Activated CD8-positive, alpha-beta memory T cell treated with anti-CD3 and anti-CD28 coated beads for 1 hour (primary cell): ENCODE measurements at places on chromosomes 4 and X.

- no peak for DNase-seq
Observed at GRCh38 chr4:2756691-2757350, 685 bp upstream of the TNIP2 start.

DNA sequence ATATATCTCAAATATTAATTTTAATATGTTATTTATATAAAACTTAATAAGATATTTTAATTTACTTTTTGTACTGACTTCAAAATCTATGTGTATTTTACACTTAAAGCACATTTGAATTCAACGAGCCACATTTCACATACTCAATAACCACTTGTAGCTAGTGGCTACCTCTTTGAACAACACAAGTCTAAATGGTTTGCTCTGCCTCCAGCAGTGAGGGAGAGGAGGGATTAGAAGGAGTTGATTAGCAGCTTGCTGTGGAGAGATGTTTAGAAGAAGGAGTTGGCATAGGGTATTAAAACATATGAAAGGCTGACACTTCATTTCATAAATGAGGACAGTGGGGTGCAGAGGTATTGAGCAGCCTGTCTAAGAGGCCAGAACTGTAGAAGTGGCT, 124.0 kb downstream of the ARHGAP24 start:
- no peak for DNase-seq

- DNase-seq: no peak
Observed at GRCh38 chr4:14143892-14144291, 516.4 kb upstream of the BOD1L1 start.

GRCh38 chr4:73822389-73822788, 14.1 kb upstream of the CXCL6 start:
- no peak for DNase-seq

GRCh38 chr4:174135936-174136406, 147.5 kb downstream of the FBXO8 start:
- no peak for DNase-seq

DNA sequence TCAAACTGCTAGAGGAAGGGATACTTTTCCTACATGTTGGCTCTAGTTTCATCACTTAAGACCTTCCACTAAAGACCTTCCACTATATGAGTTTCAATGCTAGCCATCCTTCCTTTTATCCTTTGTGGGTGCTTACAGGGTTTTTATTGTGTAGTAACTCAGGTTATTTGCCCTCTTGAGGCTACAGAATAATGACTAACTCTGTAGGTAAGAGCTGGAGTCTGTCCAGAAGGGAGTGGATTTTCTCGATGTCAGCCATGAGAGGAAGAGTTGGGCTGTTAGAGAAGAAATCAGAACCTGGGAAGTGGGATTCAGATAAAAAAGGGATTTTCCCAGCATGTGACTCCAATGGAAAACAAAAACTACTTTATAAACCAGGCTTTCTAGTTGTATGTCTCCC, 27.5 kb upstream of the HERC5 start:
- no peak for DNase-seq

DNA sequence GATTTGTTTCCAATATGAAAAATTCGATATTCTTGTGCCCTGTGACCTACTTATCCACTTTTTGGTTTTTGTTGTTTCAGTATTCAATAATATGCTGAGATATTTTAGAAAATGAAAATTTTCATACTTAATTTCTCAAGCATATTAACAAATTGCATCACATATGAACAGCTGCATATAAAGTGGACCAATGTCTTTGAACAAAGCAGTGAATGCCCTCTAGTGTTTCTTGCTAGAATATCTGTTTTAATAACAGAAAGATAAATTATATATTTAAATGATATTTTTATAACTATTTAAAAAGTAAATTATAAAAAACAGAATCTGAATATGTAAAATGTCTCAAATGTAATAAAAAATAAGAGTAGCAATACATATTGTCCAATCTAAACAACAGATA, 31.7 kb upstream of the INTU start:
- DNase-seq: no peak

DNA sequence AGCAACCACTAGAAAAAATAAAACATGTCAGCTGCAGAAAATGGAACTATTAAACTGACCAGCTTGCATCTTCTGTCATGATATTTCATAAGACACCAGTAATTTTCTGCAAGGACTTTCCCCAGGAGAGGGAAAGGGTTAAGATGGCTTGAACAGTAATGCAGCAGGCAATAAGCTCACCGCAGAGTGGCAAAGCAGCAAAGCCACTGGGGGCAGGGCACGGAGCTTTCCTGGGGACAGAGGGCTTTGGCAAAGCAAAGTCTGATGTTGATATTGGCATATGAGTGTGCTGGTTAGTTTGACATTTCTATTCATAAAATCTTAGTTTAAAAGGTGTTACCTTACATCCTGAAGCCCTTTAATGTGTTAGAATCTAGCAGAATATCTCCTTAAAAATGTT, 55.1 kb upstream of the NAP1L5 start:
- no peak for DNase-seq

GRCh38 chr4:75555294-75556164, at the start of gene ODAPH:
Gene ODAPH, plus strand, starts transcription at chr4:75556066. Its CDS starts 17 bp downstream, at chr4:75556083.
- no peak for DNase-seq

DNA sequence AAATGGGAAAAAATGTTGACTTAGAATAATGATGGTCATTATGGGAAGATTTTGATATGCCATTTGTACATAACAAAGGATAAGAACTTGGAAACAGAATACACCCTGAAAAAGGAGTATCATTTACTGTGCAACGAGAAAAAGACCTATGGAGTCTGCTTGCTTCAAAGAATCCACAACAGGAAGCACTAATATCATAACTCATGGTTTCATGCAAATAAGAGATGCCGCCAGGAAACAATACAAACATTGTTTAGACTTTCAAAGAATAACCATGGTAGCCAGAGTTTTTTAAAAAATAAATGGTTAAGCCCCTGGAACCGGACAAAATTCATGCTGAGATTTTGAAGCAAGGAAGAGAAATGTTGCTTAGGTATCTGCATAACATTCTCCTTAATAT, 139.9 kb upstream of the ETNPPL start:
- no peak for DNase-seq

- DNase-seq: no peak
Observed at GRCh38 chr4:98406819-98407218, 145.6 kb downstream of the RAP1GDS1 start.

GRCh38 chr4:150078579-150079080, 385 bp downstream of the DCLK2 start:
- no peak for DNase-seq

DNA sequence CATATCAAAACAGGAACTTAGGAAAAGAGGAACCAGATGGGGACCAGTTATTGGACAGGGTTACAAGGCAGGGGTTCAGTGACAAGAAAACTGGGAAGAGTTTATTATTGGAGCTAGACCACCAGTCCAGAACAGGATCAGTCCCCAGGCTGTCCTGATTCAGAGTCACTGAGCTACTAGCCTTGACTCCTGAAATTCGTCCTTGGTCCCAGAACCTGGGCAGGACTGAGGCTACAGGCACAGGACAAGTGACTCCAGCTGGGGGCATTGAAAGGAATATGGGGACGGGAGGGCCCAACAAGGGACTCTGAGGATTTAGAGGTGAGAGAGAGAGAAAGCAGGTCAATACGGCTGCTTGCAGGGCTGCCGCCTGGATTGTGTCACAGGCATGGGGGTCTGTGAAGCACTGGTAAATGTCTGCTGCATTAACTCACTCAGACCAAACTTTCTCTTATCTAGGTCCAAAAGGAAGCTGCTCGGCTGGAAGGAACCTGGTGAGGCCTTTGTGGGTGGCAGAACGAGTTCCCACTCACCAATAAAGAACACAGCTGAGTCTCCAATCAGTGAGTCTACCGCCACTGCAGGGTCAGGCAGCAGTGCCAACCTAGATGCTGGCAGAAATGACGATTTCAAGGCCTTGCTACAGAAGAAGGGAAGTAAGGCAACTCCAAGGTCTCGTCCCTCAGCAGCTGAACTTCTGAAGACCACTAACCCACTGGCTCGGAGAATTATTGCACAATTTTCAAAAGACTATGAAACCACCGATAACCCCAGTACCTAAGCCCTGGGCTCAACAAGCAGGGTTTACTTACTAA, 11.3 kb upstream of the RTL5 start:
- no peak for DNase-seq

DNA sequence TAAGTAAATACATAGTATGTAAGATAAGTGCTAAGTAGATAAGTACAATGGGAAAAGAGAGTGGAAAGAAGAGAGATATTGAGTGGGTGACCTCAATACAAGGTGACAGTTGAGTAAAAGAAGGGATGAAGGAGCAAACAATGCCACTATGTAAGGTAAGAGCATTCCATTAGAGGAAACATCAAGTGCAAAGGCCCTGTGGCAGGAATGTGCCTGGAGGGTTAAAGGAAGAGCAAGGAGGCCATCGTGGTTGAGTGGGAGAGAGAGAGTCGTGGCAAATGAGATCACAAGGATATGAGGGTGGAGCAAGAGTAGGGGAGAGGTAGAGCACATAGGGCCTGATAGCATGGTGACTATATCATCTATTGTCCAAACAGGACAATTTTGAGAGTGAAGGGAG, 13.4 kb downstream of the EDNRA start:
- no peak for DNase-seq

GRCh38 chrX:120015145-120016067, 62.1 kb downstream of the RHOXF2B start:
- no peak for DNase-seq

- DNase-seq: no peak
Observed at GRCh38 chrX:102517326-102517725, 787 bp upstream of the TMSB15A start.

DNA sequence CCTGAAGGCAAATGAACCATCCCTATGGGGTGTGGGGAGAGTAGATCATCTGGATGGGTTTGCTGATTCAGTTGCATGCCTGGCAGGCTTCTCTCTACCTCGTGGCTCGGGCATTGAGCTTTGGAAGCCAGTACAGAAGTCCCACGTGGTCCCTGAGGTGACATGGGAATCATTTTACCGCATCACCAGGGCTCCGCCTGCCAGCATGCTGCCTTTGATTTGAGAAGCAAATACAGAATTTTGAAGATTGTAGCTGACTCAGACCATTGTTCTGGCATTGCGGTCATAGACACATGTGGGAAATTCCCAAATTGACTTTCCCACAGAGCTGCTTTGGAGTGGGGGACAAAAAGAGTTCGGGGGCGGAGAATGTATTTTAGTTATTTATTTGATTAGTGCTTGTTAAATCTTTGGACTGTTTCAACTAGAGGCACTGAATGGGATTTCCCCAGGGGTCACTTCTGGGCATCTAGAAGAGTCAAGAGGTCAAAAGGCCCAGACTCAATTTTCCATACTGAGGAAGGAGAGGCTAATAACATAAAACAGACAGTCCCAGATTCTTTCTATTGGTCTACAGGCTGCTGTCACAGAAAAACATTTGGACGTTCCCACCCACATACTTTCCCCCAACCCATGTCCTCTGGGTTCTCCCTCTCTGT, 79.3 kb downstream of the NHSL2 start:
- DNase-seq: no peak

GRCh38 chr4:41504167-41504818, 33.7 kb upstream of the LIMCH1 start:
- no peak for DNase-seq

DNA sequence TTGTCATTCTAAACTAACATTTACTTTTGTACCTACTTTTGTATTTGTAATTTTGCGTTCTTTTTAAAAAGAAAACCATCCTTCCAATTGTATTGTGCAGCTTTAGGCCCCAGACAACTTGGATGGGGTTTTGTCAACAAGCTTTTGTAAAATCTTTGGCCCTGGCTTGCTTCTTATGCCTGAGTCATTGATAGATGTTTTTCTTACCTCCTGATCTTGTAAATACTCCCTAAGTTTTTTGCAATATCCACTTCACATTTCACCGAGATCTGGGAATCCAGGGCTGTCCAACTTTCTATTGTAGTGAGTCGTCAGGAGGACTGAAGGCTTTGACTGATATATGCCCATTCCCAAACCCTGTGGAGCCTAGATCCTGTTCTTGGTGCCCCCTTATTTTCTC, 126.9 kb upstream of the GUCY1A1 start:
- DNase-seq: no peak

DNA sequence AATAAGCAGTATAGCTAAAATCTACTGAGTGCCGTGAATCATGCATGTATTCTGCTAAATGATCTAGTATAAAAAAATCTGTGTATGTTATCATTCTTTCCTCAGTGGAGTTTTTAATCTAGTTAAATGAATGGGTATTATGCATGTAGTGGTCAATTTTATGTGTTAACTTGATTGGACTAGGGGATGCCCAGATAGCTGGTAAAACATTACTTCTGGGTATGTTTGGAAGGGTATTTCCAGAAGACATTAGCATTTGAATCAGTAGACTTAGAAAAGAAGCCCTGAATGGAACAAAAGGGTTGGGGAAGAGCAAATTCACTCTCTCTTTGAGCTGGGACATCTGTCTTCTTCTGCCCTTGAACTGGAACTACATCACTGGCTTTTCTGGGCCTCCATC, 34.5 kb upstream of the SPRY1 start:
- DNase-seq: no peak

- DNase-seq: no peak
Observed at GRCh38 chr4:148118633-148119032, 323.6 kb downstream of the NR3C2 start.

- peak; percentile 27 for DNase-seq
Observed at GRCh38 chr4:145609481-145610427, 9.4 kb upstream of the MMAA start.

- no peak for DNase-seq
Observed at GRCh38 chr4:184376126-184376838, 98.1 kb downstream of the IRF2 start.

DNA sequence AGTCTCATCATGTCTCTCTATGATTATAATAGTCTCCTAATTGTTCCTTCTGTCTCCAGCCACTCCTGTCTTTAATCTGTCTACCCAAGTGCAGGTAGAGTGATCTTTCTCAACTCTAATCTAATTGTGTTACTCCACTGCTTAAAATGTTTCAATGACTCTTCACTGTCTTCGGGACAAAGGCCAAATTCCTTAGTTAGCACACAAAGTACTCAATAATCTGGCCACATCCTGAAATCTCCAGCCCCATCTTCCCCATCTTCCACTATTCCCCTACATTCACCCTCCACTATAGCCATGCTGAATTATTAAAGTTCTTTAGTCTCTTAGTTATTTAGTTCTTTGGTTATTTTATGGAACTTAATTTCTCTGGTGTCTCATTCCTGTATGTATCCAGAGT, 353.3 kb downstream of the OPHN1 start:
- DNase-seq: no peak
